T-helper 17 cell (primary cell): ENCODE measurements at places on chromosomes 2 and 18.

DNA sequence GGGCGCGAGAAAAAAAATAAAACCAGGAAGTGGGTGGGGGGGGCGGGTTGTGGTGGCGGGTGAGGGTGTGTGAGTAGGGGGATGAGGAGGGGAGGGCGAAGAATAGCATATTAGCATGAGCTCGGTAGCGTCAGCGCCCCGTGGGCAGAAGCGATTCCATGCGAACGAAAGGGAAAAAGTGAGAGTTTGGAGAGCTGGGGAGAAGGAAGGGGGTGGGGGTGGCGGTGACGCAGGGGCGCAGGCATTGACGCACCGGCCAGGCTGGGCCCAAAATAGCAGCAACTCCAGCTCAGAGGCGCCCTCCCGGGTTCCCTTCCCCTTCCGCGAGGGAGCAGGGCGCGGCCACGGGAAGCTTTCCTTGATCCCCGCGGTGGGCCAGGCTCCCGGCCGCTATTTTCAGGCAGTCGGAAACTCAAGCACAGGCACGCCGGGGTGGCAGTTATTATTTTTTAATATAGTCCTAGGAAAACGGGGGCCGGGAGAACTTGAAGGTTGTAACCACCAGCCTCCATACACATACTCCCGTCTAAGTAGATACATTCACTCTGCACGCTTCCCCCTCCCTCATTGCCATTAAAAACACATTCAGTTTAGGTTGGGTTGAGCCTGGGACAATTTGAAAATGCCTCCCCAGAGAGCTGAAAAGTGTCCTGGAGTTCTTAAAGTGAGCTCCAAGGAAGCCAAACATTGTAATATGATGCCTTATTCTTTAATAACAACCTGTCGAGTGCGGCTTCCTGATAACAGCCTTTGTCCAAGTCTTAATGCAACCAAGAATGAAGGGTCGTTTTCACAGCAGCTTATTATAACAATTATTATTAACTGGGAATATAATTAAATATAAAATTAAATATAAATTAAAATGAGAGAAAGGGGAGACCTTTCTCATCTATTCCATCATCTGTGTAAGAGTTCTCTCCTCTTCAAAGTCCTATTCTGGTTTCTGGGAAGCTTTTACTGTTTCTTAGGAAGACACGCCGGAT, 2.3 kb upstream of the NR4A2 start:
- DNase-seq: peak; percentile 75

DNA sequence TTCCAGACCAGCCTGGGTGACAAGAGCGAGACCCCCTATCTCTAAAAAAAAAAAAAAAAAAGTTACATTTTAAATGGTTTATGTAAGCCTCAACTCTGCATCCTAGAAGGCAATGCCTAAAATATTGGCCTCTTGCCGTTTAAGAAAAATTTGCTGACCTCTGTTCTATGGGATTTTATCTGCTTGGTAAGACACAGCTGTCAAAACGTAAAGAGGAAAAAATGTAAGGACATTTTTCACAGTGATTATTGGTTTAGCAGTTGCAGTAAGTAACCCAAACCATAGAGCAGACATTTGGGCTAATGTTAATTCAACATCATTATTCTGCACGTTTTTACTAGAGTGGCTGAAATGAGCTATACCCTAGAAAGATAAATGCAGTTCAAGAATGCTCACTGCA, 14.4 kb upstream of the E2F6 start:
- no peak for DNase-seq

DNA sequence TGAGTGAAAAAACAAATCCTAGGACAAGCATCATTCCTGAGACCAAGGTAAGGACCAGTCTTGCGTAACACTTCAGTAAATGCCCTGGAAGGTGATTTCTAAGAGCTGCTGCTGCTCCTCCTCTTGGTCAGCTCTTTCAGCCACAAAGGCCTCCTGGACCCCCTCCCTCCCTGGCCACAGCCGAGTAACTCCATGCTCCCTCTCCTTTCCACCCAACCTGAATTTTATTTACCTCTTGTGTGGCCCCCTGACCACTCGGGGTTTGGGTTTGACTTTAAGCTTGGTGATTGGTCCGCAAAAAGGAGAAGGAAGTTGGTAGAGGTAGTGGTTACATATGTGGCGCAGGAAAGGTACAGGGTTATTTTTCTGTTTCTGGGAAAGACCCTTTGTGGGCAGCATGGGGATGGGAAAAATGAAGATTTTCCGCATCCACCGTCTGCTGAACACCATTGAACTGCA, 9.2 kb downstream of the HTRA2 start:
- no peak for DNase-seq

DNA sequence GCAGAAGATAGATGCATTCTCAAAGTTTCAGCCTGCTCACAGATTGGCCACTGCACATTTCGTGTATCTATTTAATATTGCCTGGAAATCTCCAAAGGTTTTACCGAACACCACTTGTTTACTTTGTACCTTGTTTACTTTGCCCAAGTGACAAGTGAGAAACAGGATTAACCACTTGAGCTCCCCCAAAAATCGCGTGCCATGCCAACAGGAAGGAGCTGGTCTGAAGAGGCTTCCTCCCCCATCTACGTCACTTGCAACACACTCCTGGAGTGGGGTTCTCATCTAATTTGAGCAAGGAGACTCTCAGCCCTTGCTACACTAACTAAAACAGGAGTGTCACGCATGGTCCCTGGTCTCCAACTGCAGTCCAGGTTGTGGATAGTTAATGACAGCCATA, 212.5 kb upstream of the TMEM200C start:
- no peak for DNase-seq

- DNase-seq: no peak
Observed at GRCh38 chr2:106843910-106844250, 42.1 kb downstream of the ST6GAL2 start.

DNA sequence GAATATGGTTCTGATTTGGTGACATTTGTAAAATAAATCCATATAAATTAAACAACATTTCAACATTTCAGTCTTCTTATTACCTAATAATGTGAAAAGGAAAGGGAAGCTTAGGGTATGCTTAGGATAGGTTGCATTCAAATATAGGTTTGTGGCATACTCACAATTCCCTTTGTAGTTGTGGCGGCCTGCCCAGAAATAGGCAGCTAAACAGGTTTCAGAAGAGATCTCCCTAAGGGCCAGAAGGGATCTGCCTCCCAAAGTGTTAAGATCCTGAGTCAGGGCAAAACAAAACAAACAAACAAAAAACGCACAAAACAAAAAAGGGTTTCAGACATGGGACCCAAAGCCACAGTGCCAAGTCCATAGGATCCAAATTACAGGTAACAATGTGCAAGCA, 41.4 kb upstream of the TCF7L1 start:
- DNase-seq: no peak

DNA sequence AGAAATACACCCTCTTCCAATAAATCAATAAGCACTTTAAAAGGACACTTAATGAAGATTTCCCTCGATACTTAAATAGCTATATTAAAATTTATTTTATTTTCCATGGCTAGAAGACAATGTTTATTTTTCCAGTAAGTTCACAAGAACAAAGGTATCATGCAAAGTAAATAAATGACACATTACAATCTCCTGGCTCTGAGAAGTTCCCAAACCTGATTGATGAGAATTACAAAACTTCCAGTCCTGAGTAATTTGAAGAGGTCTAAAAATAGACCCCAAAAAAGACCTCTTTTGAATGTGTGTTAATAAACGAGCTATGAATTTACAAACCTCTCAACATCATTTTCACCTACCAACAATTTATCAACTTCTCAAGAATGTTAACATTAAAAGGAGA, 1.5 kb upstream of the PEX13 start:
- DNase-seq: no peak

DNA sequence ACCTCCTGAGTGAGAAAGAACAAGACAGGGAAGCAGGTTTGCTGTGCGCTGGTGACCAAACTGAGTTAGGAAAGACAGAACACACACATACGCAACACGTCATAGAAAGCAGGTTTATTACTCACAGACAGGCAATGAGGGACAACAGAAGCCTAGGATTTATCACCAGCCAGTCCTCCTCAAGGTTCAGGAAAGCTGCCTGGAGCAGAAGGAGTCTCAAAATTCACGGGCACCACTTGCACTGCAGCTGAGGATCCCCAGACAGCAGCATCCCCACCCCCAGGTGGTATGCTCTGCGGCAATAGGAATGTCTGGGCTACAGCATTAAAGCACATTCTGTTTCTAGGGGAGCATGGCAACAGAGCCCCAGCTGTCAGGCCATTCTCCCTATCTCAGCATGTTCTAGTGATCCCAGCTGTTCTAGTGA, 284.4 kb upstream of the RGPD4 start:
- no peak for DNase-seq

DNA sequence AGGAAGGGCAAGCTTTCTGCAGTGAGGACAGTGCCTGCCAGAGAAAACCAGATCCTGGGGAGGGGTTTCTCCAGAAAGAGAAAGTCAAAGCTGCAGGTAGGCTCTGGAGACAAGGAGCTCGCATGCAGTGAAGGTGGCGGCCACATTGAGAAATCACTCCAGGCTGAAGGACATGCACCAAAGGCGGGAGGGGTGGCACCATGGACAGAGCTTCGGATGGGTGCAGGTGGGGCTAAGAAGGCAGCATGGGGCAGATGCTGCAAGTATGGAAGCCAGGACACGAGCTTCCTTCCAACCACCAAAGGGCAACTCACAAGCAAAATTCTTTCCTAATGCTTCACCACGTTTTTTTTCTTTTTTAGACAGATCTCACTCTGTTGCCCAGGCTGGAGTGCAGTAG, 104.4 kb upstream of the SLC35G4 start:
- DNase-seq: no peak
